ENCODE measurements at places on chromosomes 4 and X.

GRCh38 chr4:99670409-99671073 is 12.9 kb upstream of the C4orf54 start:
- DNase-seq, result no peak

DNA sequence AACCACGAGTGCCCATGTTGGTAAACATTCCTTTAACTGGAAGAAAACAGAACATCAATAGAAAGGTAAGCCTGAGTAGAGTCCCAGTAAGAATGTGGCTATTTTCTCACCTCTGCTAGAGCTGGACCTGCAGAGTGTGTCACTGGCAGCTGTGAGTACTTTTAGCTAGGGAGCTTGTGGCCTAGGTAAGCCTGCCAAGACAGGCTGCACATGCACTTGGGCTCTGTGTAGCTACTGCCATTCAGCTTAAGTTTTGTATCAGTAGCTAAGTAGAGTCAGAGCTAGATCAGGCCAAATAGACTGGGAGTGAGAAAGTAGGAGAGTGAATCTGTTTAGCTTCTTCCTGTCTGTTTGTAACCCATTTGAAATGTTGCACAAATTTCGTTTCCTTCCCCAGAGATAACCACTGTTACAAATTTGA is 35.3 kb downstream of the RBPJ start:
- no peak for DNase-seq

DNA sequence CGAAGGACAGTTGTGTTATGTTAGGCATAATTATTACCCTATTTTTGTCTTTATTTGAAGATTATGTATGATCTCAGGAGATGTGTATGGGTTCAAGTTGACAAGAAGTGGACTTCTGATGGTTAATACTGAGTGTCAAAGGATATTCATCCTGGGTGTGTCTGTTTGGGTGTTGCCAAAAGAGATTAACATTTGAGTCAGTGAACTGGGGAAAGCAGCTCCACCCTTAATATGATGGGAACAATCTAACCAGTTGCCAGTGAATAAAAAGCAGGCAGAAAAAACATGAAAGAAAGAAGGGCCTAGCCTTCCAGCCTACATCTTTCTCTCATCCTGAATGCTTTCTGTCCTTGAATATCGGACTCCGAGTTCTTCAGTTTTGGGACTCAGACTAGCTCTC is 332.6 kb downstream of the DTHD1 start:
- DNase-seq, result no peak

DNA sequence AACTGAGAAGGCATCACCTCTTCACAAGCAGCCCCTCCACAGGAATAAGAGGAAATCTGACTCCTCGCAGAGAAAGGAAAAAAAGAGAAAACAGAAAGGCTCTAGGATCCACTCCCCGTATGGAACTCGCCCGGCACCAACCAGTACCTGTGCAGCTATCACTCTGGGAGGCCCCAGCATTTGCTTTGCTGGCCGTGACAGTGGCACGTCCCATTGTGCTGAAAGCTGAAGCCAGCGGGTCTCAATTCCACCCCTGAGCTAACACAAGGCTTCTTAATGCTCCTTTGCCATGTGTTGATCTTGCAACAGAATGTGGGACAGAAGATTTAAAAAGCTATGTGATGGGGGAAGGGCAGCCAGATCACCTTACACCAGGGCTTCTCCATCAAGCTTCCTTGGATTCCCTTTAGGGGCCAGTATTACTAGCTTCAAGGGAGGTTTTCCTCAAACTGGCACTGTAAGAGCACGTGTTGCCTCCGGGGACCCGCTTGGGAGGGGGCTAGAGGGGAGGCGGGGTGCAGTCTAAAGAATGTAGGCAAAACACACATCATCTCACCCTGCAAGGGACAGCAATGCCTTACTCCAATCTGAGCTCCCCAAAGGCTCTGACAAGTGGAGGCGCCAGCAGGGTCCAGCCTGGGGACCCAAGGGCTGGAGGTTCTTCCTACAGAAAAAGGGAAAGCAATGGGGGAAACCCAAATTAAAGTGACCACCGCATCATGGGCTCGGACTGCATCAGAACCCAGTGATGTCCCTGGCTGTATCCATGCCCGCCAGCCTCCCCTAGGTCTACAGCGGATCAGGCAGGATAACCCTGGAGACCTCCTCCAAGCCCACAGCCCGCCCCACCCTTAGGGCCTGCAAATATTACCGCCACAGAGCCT is 1.2 kb downstream of the USP46 start:
- peak; percentile 40 for DNase-seq

- no peak for DNase-seq
Measured at GRCh38 chr4:62344915-62345314, 1144.8 kb downstream of the ADGRL3 start.

DNA sequence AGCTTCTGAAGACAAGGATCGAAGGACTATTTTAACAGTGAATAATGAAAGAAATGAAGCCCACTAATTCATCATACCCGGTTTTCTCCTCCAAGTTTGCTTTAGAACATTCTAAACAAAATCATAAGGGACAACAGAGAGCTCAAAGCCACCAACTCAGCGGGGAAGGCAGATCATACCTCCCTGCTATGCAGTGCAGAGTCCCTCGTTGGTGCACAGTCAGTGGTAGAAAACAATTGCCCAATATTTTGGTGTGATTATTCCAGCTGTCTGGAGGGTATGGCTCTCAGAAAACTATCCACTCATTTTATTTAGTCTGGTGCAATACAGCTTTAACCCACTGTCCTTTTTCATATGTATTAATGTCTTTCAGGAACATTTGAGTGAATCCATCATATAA is 59.3 kb upstream of the HPSE start:
- DNase-seq, result no peak

DNA sequence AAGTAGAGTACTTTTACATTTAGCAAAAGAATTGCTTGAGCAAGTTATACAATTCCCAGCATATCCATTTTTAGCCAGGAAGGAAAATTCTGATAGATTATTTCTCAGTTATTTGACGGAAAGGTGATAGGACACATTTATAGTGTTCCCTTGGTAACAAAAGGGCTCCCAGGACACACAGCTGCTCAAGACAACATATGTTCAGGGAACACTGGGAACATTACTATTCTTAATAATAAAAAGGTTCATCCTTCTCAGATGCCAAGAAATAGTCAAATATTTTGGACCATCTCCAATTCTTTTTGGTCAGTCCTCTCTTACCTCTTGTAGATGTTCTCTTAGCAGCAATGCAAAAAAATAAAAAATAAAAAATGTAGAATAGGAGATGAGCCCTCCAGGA is 66.8 kb upstream of the SMAD1 start:
- DNase-seq, result no peak

- DNase-seq, result no peak
Measured at GRCh38 chr4:8398347-8398746, 42.2 kb downstream of the ACOX3 start.

GRCh38 chr4:159287767-159288166 is 184.9 kb downstream of the RAPGEF2 start:
- DNase-seq, result no peak

- DNase-seq, result no peak
Measured at GRCh38 chrX:314049-314448, 4.5 kb downstream of the GTPBP6 start.

DNA sequence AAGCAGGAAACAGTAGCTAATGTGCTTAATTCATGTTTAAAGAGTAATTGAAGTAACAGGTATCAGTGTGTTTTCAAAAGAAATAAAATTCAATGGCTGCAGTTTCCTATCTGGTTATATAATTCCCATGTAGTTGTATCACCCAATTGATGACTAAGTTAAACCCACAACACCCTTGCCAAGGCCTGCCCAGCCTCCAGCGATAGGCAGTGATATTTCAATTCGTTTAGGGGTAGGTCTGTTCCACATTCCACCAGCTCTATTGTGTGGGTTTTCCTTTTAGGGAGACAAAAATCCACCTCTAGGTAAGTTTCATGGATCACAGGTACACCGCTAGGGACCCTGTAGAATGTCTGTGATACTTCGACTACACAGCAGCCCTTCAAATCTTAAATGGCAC is 24.7 kb upstream of the MXRA5 start:
- no peak for DNase-seq

DNA sequence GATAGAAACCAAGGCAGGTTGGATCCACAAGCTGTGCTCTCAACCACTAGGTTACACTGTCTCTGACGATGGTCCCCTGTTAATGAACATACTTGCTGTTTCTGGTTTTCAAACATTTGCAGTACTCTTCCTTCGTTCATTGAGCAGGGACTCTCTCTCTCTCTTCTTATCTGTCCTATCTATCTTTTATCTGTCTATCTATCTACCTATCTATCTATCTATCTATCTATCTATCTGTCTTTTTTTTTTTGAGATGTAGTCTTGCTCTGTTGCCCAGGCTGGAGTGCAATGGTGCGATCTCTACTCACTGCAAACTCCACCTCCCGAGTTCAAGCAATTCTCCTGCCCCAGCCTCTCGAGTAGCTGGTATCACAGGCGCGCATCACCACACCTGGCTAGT is 9.4 kb upstream of the CT47C1 start:
- no peak for DNase-seq

DNA sequence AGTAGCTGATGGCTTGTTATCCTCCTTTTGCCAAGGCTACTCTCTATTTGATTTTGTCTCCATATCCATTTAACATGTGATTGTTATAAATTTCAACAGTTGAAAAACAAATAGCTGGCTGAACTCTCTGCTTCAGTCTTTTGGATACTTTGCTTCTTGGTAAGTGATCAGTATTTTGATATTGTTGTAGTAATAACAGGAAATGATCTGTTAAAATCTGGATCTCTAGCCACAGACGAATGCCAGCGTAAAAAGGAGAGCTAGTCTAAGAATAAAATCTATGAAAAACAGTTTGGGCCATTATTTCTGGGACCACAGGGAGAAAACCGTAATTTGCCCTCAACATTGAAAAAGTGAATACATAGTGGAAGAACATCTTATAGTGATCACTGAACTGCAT is 113.8 kb downstream of the ANAPC10 start:
- no peak for DNase-seq

GRCh38 chrX:123199338-123199737 is 15.3 kb downstream of the GRIA3 start:
- DNase-seq, result no peak
